ENCODE measurements at places on chromosomes 12 and 14. TPM values are rescaled to one million over a fixed set of nuclear protein-coding genes. Genes with fewer than 3 reads are reported as not detected.

The VSX2 gene
- total RNA-seq: not detected

The ZNF891 gene
- total RNA-seq: 9.5 TPM

The GALNT8 gene
- total RNA-seq: 48.0 TPM

The HEATR5A gene
- 48.9 TPM for total RNA-seq

The NANOG gene
- not detected for total RNA-seq

The PAPLN gene
- 1.4 TPM for total RNA-seq

The ADAMTS20 gene
- 0.46 TPM for total RNA-seq

The CLEC4C gene
- total RNA-seq: not detected

The MLXIP gene
- total RNA-seq: 14.3 TPM

The CMAS gene
- 61.4 TPM for total RNA-seq
